Stimulated activated naive CD4-positive, alpha-beta T cell (primary cell): ENCODE measurements at places on chromosomes 12 and 14.

DNA sequence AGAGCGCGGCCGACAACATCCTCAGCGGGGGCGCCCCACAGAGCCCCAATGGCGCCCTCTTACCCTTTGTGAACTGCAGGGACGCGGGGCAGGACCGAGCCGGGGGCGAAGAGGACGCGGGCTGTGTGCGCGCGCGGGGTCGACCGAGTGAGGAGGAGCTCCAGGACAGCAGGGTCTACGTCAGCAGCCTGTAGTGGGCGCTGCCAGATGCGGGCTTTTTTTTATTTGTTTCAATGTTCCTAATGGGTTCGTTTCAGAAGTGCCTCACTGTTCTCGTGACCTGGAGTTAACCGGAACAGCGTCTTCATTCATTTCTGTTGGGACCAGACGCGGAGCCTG is 103.8 kb upstream of the FKBP4 start:
- peak; percentile 24 for DNase-seq

GRCh38 chr12:123041811-123042655 is 61.6 kb downstream of the ARL6IP4 start:
- DNase-seq: no peak

- no peak for DNase-seq
Observed at GRCh38 chr14:32230695-32231280, 27.7 kb upstream of the RNU6-8 start.

- no peak for DNase-seq
Observed at GRCh38 chr12:131533139-131533538, 177.8 kb upstream of the SFSWAP start.

DNA sequence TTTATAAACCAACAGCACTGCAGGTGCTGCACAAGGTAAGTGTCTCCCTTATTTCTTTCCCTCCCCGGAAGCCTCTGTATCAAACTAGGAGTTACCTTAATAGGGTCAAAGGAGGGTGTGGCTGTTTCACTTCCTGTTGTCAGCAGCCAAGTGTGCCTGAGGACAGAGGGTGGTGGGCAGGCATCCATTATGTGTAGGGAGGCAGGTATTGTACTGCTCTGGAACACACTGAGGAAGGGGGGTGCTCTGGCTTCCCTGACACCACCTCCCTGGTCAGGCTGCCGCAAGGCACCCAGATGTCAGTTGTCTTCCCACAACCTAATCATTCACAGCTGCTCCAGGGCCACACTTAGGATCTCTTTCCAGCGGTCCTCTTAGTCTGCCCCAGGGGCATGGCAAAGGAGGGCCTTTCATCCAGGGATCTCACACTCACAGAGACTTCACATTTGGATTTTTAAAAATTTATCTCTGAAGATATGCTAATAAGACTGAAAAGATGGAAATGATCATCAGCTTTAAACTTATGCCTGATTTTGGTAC is 132.0 kb upstream of the ARHGAP5 start:
- peak; percentile 50 for DNase-seq
